Hematopoietic multipotent progenitor cell treated with erythropoietin and hydrocortisone succinate and interleukin-3 and kit ligand, for 6 days (in vitro differentiated cells): ENCODE measurements at places on chromosomes 5 and 9.

GRCh38 chr5:133430095-133430494 lies 182.2 kb downstream of the FSTL4 start:
- no peak for DNase-seq

- DNase-seq = no peak
Measured at GRCh38 chr9:14350754-14351153, 36.8 kb upstream of the NFIB start.

GRCh38 chr5:93078082-93079038 lies 502.7 kb downstream of the NR2F1-AS1 start:
- no peak for DNase-seq

DNA sequence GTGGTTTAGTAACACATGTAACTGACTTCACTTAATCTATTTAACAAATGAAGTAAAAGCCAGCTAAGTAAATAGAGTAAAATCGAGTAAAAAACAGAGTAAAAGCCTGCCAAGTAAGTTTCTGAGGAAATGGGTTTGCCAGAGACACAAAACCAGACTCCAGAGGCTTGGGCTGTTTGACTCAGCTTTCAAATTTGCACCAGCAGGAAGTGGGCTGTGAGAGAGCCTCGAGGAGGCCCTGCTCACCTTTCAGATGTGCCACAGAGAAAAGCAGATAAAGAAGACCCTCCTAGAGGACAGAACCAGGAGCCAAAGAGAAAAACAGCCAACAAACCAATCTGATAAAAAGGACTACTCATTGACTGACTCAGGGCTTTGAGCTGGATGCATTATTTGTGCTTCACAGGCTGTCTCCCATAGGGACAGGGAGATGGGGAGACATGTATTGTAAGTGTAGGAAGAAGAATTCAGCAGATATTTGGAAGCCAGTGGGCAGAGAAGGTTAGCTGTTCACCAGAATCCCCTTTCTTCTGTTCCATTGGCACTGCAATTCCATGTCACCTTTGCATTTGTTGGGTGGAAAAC lies 14.4 kb upstream of the AMACR start:
- no peak for DNase-seq

GRCh38 chr9:72207278-72207677 lies 58.0 kb downstream of the GDA start:
- no peak for DNase-seq

- DNase-seq = peak; percentile 89
Measured at GRCh38 chr5:154179846-154180710, 10.5 kb upstream of the GALNT10 start.

GRCh38 chr5:172450861-172451695 lies 3.2 kb downstream of the SH3PXD2B start:
- DNase-seq = peak; percentile 69

DNA sequence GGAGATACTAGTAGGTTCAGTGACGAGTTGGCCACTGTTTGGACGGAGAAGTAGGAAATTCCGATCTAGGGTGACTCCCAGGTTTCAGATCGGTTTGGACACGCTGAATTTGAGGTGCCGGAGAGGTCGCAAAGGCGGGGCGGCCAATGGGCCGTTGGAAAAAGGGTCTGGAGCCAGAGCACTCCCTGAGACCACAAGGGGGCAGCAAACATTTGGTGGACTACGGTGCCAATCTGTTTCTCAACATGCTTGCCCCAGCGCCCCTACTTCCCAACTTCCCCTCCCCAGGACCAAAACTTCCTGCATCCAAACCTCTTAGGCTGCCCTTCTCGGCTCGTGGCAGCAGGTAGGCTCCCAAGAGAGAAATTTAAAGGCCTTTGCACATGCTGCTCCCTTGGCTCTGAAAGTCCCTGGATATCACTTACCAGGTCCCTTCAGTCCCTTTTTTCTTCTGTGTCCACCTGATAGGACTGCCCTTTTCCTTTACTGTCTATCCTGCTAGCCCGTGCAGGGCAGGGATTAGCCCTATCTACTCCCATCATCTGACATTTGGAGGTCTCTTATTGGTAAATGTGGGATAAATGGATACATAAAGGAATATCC lies 992 bp upstream of the RPP25L start:
- peak; percentile 96 for DNase-seq

DNA sequence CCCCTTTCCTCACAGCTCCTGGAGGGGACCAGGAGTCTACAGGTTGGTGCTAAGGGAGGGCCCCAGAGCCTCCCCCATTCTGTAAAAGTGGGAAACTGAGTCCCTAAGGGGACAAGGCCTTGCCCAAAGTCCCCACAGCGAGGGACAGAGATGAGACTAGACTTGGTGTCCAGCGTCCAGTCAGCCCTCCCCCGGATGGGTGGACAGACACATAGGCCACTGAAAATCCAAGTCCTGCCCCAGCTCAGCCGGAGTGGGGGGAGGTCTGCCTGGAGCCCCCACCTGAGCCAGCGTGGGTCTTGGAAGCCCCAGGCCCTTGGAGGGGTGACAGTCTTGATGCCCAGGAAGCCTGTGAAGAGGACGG lies 5.2 kb downstream of the BARHL1 start:
- no peak for DNase-seq

DNA sequence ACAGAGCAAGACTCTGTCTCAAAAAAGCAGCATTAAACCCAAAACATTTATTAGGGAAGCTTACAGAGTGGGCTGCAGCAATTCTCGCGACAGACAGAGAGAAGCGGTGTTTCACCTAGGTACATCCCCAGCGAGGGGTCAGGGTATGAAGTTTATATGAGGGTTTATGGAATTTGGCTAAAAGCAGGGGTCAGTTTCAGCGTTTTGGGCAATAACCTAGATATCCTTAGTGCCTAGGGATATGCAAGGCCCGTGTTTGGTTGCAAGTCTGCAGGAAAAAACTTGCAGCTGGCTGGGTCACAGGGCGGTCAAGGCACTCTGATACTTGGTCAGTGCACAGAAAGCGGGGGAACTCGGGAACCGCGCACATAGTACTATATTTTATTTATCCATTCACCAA lies 649 bp upstream of the GLE1 start:
- DNase-seq = peak; percentile 33

DNA sequence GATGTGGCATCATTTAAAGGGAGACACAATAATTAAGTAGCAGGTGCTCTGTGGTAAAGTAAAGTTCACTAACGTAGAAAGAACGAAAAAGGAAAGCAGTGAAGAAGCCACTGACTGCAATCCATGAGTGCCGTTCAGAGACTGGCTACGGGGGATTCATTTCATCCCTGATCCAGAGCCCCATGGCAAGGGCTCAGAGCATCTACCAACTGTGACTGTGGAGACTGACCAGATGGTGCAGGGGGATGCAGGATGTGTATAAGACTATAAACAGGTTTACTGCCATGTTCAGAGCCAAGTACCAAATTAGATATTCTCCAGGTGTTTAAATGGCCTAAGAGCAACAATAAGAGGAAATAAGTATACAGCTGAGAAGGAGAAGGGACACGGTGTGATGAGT lies 47.7 kb downstream of the MARCHF11 start:
- no peak for DNase-seq
